ENCODE measurements at places on chromosomes 11 and 22.
A peak's percentile ranks its signal among the peaks of the same experiment; 100 is the strongest.

- DNase-seq: no peak
Measured at GRCh38 chr22:46851941-46852340, 89.5 kb downstream of the TBC1D22A start.

- no peak for DNase-seq
Measured at GRCh38 chr11:16440136-16440535, 83.8 kb upstream of the SOX6 start.

DNA sequence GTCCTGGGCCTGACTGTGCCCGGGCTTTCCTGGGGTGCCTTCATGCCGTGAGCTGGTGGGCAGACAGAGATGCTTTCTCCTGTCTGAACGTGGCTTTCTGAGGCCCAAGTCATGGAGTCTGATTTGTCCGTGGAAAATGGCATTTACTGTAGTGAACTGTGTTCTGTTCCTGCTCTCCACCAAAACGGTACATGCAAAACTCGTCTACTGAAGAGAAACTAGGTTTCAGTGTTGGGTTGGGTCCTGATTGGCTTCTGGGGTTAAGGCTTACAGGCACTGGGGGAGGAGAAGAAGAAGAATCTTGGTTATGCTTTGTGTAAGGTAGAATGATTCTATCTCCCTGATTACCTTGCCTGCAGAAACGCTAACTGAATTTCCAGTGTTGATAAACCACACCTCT lies 541.7 kb downstream of the NTM start:
- DNase-seq: no peak

DNA sequence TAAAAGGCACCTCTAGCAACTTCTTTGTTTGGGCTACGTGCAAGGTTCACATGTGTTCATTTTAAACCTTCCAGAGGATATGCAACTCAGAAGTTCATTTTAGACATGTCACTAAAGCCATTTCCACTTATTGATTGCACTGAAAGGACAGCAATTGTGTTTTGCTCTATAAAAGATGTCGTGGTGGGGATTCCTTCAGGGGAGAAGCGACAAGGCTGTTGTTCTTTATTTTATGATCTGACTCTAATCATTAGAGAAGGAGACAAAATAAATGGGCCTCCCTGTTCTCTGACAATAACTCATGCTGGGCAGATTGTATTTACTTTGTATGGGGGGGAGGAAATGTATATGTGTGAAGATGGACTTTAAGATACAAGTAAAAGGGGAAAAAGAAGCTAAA lies 370.1 kb upstream of the ARHGAP42 start:
- no peak for DNase-seq

- peak; percentile 89 for DNase-seq
Measured at GRCh38 chr22:37633625-37634416, 5.6 kb upstream of the SH3BP1 start.

DNA sequence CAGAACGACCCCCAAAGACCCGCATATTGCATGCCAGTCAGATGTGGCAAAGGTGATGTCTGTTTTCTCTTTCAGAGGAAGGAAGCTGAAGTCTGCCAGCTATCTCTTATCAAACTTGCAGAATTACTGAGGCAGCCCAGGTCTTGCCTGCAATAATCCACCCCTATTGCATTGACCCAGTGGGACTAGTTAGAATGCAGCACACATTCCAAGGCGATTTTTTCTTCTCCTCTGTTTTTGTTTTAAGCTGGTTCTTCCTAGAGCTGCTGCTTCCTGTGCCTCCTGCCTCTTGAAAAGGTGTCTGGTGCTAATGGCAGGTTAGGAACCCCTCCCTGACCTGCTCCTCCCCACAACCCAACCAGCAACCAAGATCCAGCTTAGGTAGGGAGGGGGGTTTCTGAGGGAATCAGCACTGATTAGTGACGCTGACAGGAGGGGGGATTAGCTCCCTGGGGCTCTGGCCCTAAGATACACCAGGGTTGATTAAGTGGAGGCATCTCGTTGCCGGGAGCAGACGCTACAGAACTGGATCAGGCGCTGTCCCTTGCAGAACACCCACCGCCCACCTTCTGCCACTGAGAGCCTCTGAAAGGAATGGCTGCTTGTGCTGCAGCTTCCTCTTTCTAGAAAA lies 2.8 kb downstream of the NTM start:
- DNase-seq: no peak

- DNase-seq: no peak
Measured at GRCh38 chr11:62139526-62140303, 15.9 kb downstream of the INCENP start.

GRCh38 chr11:61657566-61658290 lies 22.5 kb upstream of the DAGLA start:
- no peak for DNase-seq

DNA sequence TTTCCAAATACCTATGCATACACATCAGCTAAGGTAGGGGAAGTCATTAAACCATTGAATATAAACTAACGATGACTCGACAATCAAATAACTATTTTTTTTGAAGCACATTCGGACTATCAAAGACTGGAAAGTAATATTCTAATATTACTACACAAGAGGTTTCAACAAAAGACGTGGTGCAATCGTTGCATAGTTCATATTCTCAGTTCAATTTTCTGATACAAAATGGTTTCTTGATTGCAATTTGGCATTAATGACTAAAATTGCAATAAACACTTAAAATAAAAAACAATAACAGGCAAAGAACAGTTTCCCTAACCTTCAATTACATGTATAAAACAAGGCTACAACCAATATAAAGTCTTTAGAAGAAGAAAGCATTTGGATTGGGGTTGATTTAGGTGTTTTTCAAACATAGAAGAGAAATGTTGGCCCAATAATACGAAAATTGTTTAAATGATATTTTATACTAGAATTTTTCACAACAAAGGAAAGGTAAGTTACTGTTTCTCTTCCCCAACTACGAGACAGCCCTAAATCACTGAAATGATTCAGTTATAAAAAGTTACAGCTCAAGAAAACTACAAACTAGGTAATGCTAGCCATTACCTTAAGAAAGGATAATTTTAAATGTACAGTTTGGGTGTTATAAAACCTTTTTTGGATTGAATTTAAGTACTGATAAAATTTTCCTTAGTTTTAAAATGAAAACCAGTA lies 17.6 kb downstream of the BLID start:
- DNase-seq: no peak

DNA sequence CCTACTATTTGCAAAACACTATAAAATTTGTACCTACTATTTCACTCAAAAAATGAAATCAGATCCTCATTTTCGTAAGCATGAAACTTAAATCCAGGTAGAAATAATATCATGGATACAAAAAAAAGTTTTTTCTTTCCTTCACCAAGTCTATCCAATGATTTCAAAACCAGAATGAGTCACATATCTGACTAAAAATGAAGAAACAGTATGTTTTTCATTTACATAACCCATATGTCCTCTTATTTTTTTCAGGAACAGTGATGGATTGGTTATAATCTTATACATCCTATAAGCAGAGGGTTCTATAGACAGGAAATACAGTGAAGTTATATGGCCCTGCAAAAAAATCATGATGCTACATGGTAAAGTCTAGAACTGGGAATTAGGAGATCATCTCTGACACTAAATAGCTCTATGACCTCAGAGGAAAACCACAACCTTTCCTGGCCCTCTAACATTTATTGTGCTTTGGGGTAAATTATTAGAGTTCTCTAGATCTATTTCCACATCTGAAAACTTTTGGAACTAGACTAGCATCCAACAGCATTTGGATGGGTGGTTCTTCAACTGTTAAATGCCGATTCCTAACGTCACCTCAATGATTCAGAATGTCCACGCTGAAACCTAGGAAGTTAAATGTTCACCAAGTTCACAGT lies 10.9 kb downstream of the MTMR2 start:
- DNase-seq: no peak

- DNase-seq: no peak
Measured at GRCh38 chr11:62067741-62068140, 56.1 kb upstream of the INCENP start.

GRCh38 chr22:17120281-17120680 lies 879 bp downstream of the TMEM121B start:
- peak; percentile 85 for DNase-seq

GRCh38 chr22:24208012-24208749 lies 26.9 kb downstream of the SUSD2 start:
- DNase-seq: peak; percentile 63

GRCh38 chr22:46619830-46620501 lies at the start of gene GRAMD4:
TSS of gene GRAMD4 (plus strand) at chr22:46620386. CDS start at chr22:46626800, 6,414 bp downstream.
- no peak for DNase-seq

DNA sequence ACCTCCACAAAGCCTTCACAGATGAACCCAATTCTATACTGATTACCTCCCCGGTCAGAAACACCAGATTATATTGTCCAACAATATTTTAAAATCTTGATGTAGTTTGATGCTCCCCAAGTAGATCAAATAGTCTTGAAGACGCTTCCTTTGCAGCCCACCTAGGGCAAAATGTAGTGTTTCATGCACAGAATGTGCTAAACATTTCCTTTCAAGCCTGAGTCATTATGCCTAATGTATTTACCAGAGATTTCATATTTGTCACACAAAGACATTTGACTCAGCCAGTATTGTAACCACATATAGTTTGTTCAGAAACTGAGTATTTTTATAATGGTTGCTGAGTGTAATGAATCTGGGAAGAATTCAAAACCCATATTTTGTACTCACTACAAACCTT lies 1396.8 kb downstream of the LRRC4C start:
- no peak for DNase-seq

DNA sequence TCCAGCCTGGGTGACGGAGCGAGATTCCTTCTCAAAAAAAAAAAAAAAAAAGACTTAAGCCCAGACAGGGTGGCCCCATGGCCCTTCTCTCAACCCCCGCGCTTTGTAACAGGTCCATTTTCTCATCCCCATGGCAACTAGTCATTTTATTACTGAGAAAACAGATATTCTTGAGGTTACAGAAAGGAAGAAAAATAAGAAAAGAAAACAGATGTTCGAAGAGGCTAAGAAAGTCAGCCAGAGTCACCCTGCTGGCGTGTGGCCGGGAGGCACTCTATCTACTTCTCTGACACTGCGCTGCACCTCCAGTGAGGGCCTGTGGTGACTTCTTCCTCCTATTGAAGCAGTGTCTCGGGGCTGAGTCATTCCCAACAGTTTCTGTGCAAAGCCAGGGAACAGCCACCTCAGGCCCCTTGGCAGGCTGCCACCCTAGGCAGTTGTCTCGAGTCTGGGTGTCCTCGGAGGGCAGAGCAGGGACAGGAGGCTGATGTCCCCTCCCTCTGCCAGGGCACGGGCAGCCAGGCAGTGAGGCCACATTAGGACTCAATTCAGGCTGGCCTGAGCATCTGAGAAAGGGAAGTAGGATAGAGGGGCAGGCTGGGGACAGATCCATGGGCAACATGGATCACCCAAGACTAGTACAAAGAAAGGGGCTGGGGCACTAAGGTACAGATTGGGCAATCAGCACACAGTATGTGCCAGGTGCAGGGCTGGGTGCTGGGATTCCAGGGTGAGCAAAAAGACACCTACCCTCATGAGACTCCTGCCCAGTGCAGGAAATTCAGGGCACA lies 16.4 kb upstream of the SYVN1 start:
- DNase-seq: peak; percentile 84

DNA sequence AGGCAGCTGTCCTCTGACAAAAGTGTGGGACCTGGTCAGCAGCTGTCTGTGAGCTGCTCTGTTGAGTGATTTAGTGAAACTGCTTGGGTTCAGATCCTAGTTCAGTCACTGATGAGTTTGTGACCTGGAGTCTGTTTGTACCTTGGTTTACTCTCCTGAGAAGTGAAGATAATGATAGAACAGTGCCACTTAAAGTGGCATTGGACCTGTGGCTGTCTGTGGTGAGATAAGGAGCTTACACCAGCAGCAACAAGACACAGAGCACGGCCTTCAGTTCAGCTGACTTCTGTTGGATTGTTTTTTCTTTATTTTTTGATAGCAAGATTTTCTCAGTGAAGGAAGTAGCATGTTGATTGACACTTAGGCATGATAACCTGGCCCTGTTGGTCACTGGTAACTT lies 46.2 kb upstream of the CTTN start:
- DNase-seq: no peak

- DNase-seq: no peak
Measured at GRCh38 chr11:92152245-92152644, 72.4 kb upstream of the FAT3 start.

GRCh38 chr11:70545610-70545912 lies 147.2 kb downstream of the CTTN start:
- DNase-seq: no peak

GRCh38 chr11:117316197-117316961 lies at the start of gene BACE1:
TSS of gene BACE1 (minus strand) at chr11:117316256. CDS start at chr11:117315795, 461 bp downstream.
- peak; percentile 90 for DNase-seq

GRCh38 chr11:1226226-1226985 lies 3.5 kb downstream of the MUC5B start:
- DNase-seq: no peak

DNA sequence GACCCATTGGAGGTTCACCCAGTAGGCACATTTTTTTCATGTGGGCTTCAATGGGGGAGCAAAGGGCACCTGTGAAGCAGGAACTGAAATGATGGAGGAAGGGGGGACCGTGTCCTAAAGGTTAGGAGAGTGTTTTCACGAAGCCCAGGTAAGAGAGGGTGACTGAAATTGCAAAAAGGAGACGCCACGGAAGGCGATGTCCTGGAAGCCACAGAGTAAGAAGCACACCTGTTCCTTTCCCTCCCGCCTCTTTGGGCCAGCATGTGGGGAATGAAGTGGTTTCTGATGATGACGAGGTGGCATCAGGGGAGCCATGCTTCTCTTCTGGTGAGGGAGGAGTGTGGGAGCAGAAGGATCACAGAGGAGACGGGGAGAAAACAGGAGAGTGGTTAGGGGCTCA lies 37.0 kb upstream of the MICAL2 start:
- no peak for DNase-seq

Measured in hepatocyte (in vitro differentiated cells).